AG10803 (cell line): ENCODE measurements at places on chromosomes 5 and 9.

- DNase-seq, result no peak
Measured at GRCh38 chr5:18036531-18036930, 402.3 kb downstream of the TAF11L14 start.

DNA sequence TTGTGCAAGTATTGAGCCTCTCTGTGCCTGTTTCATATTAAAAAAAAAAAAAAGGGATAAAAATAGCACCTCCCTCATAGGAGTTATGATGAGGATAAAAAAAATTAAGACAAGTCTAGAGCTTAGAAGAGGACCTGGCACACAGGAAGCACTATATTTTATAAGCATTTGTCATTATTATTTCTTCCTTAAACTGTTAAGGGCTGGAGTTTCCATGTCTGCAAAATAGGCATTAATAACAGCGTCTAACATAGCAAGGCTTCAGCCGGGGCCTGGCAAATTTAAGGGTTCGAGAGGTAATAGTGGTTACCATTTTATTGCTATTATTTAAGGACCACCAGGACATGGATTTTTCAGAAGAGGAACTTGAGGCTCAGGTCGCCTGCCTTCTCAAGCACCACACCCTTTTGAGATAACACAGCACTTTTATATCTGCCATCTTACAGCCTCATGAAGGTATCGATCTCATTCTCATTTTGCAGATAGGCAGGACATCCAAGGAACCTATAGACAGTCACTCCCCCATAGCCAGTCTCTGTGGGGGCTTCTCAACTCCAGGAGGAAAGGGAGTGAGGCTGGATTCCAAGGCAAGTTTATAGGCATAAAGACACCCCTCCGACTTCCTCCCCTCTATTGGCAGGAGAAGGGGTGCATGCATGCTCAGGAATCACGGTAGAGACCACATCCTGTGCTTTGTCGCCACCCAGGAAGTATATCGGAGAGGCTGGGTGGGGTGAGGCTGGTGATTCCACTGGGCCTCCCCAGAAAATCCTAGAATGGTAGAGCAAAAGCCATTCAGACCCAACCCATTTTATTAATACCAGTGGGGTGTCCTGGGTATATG lies 2.4 kb downstream of the ANXA6 start:
- peak; percentile 42 for DNase-seq

DNA sequence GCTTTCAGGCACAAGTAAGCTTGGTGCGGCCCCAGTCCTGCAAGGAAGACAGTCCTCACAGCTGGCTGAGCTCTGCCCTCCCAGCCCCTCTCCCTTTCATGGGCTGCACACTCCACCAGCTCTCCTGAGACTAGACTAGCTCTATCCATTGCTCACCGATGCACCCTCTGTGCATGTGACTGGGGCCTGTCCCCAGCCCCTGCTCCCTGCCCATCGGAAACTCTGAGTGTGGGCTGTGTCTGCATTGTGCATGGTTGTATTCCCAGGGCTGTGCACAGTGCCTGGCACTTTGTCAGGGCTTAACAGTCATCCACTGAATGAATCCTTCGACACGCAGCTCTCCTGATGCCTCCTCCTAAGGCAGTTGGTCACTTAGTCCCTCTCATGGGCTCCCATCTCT lies 92.2 kb downstream of the PPARGC1B start:
- no peak for DNase-seq

- no peak for DNase-seq
Measured at GRCh38 chr5:10059980-10060379, 189.7 kb downstream of the ATPSCKMT start.

DNA sequence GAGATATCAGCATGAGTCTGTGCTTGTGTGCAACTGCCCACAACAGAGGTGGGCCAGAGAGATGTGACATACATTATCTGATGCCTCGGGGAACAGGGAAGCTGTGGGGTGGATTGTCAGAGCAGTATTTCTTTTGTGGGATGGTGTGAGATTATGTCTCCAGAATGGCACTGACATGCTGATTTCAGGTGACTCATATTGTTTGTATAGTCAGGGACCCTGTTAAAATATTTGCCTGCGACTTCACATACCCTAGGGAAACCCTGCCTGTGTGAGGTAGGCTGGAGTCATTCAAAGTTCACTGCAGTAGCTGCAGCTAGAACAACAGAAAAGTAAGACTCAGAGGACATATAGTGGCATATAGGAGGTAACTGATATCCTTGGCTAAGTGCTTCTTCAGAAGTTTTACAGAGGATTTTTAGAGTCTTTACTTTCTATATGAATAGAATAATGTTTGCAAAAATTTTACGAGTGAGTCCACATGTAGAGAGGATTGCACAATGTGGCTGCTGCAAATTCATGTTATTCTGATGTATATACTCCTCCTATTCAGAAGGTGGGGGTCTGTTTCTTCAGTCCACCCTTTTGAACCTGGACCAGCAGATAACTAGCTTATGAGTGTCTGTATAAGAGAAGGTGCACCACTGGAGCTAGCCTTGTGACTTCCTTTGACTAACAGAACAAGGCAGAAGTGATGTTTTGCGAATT lies 89.3 kb downstream of the MACIR start:
- no peak for DNase-seq
